ENCODE measurements at places on chromosomes 16 and 17.
A peak's percentile ranks its signal among the peaks of the same experiment; 100 is the strongest.

DNA sequence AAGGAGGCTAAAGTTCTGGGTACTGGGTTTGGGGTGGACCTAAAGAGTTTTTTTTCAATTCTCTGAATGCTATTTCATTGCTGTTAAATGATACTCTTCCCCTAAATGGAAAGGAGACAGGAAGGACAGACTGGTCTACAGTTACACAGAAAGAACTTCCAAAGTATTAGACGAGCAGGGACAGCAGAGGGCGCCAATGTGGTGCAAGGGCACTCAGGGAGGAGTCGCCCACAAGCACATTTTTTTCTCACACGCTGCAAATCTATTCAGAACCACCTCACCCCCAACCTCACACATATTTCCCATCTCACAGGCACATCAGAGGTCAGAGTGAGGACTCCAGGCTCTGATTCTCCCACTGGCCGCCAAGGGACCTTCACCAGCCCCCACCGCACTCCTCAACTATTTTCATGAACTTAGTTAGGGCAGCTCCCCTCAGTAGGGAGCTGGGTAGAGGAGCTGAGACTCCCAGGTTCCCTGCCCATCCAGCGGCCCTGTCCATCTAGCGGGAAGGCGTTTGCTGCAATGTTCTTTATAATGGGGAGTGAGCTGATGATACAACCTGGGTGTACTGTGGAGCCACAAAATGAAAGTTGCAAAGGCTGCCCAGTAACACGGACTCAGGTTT is 6.8 kb upstream of the CA4 start:
- peak; percentile 82 for DNase-seq

DNA sequence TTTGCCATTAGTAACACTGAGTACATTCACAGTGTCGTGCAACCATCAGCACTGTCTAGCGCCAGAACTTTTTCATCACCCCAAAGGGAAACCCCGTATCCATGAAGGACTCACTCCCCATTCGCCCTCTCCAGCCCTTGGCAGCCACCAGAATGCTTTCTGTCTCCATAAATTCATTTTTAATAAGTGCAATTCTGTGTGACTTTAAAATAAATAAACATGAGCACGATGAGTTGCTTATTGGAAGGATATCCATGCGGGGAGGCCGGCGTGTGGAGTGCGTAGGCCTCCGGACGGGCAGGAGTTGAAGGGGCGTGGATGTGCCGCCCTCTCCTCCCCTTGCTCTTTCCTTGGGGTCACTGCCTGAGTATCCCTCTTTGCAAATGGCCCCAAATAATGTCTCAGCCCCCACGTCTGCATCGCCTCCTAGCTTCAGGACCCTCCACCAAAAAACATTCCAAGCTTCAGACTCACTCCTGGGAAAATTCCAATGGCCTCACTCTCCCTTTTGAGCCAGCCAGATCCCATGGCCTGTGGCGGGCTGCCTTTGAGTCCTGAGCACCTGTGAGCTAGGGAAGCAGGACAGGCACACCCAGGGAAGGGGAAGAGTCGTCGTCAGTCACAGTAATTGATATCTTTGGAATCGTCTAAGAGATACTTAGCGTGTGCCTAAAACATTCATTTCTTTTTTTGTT is 306.3 kb downstream of the SEC14L1 start:
- no peak for DNase-seq

DNA sequence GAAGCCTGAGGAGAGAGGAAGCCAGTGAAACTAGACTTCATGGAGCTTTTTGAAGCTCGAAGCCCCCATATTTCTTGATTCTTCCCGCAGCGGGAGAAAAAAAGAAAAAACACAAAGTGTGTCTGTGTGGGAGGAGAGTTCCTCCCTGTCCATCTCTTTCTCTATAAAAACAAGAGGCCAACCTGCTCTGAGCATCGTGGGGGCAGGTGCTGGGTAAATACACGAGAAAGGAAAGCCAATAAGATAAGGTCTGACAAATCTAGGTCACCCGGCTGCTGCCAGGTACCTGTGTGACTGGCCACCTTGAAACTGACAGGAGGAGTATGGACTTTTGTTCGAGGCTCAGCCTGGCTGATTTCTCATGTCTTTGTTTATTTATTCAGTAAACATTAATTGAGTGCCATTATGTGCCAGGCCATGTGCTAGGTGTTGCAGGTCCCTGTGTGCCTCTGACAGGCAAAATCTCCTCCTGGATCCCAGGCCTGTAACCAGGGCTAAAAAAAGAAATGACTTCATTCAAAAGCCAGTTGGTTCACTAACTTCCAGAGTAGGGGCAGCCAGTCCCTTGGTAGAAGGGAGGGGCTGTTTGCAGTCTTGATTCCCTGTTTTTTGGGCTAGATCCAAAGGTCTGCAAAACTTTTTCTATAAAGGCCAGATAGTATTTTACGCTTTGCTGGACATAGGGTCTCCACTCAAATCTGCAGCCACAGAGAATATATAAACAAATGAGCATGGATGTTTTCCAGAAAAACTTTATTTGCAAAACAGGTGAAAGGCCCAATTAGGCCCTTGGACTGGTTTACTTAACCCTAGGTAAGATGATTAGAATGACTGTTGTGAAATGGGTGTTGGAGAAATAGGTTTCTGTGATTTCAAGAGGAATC is 35.6 kb downstream of the YPEL2 start:
- DNase-seq = no peak

DNA sequence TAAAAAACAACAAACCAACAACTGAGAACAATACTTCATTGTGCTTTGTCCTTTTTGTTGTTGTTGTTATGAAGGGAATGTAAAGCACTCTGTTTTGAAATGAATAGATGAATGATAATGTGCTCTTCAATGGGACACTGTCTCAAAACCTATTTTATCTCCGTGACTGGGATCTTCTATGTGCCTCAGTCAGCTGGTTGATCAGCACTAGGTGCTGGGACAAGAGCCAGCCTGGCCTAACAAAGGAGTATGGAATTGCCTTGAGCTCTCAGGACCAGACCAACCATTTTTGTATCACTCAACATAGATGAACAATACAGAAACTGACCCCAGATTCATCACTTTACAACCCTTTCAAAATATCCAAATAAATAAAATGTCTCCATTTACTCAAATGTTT is 440.2 kb downstream of the KCNJ2 start:
- DNase-seq = no peak

DNA sequence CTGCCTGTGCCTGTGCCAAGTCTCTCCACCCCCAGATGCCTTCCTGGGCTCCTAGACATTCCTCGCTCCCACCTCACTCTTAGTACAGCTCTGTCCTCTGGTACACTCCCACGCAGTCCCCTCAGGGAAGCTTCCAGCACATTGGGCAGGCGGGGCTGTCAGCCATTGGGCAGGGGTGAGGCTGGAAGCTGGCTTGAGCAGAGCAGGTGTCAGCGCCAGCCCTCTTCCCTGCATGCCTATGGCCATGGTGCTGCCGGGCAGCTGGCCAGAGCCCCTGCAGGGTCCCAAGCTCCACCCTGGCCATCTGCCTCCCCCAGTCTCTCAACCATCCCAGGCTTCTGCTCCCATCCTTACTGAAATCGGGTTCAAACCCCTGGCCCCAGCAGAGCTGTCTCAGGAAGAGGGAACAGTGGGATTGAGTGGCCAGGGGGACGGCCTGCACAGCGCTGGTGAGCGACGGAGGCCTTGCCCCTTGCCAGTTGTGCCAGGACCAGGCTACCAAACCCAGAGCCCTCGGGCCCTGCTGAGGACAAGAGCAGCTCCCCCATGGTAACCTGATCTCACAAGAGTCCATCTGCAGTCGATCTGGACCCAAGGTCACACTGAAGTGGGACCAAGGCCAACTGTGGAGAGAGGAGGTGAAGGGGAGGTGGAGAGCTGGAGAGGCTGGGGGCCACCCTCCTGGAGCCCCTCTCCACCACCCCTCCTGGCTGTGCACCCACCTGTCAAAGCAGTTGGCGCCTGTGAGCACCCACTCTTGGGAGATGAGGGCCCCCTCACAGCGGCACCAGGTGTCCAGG is 2.4 kb upstream of the B9D1 start:
- DNase-seq = no peak

GRCh38 chr16:9308850-9309249 is 217.4 kb downstream of the HAPSTR1 start:
- DNase-seq = no peak

GRCh38 chr17:46273541-46274236 is 21.2 kb upstream of the LRRC37A start:
- DNase-seq = no peak

GRCh38 chr17:27543464-27543856 is 87.2 kb downstream of the KSR1 start:
- DNase-seq = no peak

GRCh38 chr16:54000361-54000760 is 286.2 kb downstream of the IRX3 start:
- DNase-seq = no peak

- DNase-seq = no peak
These were observed 30.0 kb upstream of the PRSS54 start for GRCh38 chr16:58324792-58325191.

- peak; percentile 83 for DNase-seq
These were observed 34.0 kb downstream of the ADGRG5 start for GRCh38 chr16:57576429-57576870.

DNA sequence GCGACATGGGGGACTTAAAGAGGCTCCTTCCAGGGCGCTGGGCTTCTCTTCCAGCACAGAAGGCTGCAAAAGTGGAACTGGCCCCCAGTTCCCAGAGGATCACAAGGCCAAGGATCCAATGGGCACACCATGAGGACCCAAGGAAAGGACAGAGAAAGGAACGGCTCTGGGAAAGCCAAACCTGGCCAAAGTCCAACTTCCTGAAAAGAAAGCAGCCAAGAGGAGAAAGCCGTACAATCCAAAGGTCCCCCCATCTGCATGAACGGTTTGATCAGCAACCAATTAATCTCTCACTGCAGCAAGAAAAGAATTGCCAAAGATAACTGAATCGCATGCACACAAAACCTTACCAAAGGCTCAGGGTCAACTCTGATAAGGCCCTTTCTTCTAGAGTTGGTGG is 19.8 kb upstream of the ICAM2 start:
- DNase-seq = no peak

DNA sequence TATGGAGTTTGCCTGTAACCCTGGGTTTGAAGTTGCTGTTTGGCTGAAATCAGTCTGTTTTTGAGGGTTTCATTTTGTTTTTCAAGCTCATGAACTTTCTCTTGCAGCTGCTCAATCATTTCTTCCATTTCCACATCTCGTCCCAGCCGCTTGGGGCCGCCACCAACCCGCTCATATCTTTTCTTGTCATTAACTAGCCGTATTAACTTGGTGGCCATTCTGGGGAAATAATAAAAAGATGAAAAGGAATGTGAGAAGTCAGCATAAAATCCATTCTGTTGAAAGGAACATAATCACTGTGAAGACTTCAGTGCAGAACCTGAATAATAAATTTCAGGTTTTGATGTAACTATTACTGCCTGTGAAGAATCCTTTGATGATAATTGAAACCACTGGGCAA is 11.5 kb downstream of the RPGRIP1L start:
- DNase-seq = no peak

- DNase-seq = no peak
These were observed 76.3 kb upstream of the AXIN2 start for GRCh38 chr17:65637786-65638185.

DNA sequence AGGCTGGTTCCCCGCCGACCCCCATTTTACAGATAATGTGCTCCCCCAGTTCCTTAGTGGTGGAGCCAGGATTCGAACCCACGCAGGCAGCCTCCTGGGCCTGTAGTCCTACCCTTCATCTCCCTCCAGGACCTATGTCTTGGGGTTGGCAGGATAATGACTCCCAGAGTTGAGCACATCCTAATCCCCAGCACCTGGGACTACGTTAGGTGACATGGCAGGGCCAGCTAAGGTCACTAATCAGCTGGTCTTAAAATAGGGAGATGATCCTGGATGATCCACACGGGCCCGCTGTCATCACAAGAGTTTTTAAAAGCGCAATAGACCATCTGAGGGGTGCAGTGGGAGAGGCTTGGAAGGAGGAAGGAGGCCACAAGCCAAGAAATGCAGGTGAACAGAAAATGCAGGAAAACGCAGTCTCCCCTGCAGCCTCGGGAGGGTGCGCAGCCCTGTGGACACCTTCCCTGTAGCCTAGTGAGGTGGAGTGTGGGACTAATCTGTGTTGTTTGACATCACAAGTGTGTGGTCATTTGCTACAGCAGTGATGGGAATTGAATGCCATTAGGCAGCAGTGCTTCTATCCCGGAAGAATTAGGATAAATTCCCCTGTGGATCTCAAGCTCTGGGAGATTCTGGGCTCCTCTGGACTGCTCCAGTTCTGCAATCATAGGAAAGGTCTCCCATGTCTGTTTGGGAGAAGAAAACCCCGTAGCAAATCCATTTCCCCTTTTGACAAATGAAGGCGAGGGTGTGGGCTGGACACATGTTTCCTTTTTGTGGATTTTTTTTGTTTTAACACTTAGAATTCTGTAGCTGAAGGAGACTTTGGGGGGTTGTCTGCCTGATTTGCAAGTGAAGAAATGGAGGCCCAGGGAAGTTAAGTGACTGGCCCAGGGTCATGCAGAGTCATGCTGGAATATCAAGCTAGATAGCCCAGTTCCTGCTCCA is 297.7 kb downstream of the SEC14L1 start:
- DNase-seq = no peak

DNA sequence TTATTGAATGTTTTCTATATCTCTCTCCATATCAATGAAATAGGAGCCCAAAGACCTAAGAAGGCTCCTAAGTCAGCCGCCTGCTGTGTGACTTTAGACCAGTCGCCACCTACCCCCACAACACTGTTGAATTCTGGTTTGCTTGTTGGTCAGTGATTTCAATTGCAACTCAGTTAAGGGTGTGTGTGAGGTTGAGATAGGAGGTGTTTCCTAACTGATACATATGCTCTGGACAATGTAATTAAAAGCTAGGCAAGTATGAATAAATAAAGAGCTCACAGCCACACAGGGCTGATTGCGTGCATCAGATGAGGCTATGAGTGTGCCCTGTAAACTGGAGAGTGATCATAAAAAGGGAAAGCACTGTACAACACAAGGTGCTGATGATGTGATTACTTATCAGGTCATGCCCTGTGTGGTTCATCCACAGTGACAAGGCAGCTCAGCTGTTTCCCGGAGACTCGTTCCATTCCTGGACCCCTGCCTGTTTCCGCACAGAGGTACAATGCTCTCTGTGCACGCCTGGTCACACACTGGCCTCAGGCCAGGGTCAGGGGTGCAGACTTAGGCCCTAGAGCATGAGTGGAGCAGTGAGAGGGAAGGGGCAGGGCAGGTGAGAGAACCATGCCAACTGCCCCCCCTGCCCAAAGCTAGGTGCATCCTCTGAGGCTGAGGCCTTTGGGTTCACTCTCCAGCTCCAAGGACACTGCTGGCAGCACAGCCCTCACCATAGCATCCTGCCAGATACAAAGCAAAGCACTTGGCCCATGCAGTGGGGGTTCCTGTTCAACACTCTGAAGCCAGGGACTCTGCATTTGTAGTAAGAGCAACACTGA is 3.3 kb upstream of the KRT35 start:
- DNase-seq = no peak

- DNase-seq = no peak
These were observed 23.0 kb upstream of the TRIM25 start for GRCh38 chr17:56936697-56937322.

DNA sequence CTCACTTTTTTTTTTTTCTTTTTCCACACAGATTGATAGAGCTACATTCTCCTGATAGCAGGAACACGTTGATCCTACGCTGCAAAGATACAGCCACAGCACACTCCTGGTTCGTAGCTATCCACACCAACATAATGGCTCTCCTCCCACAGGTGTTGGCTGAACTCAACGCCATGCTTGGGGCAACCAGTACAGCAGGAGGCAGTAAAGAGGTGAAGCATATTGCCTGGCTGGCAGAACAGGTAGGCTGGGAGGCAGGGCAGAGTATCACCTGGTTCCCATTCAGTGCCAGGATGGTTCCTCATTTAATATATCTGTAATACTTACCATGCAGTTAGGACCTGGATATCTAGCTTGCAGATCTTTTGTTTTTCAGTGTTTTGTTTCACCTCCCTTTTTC is 51.1 kb upstream of the VPS4A start:
- DNase-seq = no peak
